ENCODE measurements at places on chromosomes 3 and 15.

- DNase-seq = no peak
These were observed 104.3 kb downstream of the MEX3B start for GRCh38 chr15:81941479-81941878.

DNA sequence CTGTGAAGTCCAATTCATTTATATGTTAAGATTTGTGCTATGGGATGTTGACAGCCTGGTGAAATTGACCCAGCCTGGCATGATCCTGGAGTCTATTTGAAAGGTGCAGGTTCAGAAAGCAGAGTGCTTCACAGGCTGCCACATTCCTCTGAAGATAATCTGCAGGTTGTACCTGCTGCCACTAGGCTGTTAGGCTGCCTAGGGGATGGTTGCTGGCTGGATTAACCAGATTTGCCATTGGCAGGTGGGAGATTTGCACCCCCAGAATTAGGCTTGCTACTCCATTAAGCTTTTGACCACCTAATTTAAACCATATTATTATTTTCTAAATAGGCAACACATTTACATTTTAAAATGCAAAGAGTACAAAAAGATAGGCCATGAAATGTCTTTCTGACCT is 85.8 kb upstream of the RASGRP1 start:
- DNase-seq = no peak

GRCh38 chr3:57164657-57165573 is at the start of gene IL17RD:
Gene IL17RD, minus strand, starts transcription at chr3:57165353. Its CDS starts 67 bp downstream, at chr3:57165286.
- DNase-seq = peak; percentile 88

DNA sequence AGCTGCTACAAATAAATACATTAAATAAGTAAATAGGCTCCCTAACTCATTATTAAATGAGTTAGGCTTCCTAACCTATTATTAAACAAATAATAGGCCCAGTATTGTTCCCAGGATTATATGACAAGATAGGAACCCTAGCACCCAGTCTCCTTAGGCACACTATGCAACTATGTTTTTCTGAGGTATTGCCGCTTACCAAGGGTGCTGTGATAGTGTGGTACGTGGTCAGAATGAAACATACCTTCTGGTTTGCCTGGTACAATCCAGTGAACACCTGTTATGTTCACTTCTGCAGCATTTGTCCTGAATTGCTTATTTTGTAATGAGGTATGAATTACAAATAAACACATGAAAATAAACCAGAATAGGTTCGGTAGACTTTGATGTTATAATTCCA is 375.6 kb upstream of the GBE1 start:
- no peak for DNase-seq

GRCh38 chr3:13950042-13950441 is 70.2 kb upstream of the WNT7A start:
- no peak for DNase-seq

- DNase-seq = no peak
These were observed 35.1 kb downstream of the MDFIC2 start for GRCh38 chr3:70277304-70277703.

- DNase-seq = no peak
These were observed 213.9 kb downstream of the MTHFS start for GRCh38 chr15:79682851-79683288.

- no peak for DNase-seq
These were observed 108.0 kb downstream of the SENP2 start for GRCh38 chr3:185693985-185694653.

- DNase-seq = no peak
These were observed 2.0 kb upstream of the TPRG1 start for GRCh38 chr3:189169728-189170127.

- no peak for DNase-seq
These were observed 311.6 kb upstream of the RASGRP1 start for GRCh38 chr15:38876211-38876610.

- no peak for DNase-seq
These were observed 29.4 kb upstream of the ATP8B4 start for GRCh38 chr15:50148362-50148963.

GRCh38 chr15:86644339-86644738 is 564.7 kb downstream of the AGBL1 start:
- no peak for DNase-seq

DNA sequence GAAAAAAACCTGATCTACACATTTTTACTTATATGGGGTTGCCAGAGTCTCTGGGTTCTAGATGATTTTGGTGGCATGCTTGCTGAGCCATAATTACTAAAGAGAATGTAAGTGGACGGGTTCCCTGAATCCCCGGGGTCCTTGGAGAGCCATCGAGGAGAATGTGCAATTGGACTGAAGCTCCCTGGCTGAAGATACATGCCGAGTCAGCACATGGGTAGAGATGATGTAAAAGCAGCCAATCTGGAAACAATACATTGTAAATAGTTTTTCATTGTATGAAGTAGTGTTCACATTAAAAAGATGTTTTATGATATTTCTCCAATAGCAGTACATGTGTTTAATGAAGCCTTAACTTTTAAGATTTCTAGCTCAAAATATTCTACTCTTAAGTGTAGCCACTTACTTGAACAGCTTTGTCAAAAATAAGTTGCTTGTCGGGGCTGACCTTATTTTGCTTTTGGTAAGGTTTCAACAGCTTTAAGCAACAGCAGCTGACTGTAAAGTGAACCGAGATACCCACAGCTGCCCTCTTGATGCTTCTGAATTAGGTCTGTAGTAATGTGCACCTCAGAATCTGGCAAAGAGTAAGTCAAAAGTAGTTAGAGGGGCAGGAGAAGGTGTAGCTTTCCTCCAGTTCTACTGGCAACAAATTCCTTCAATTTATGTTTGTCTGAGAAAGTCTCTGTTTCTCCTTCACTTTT is 205.7 kb downstream of the PLCL2 start:
- no peak for DNase-seq

- no peak for DNase-seq
These were observed 47.6 kb upstream of the CD200R1L start for GRCh38 chr3:112894258-112894657.

DNA sequence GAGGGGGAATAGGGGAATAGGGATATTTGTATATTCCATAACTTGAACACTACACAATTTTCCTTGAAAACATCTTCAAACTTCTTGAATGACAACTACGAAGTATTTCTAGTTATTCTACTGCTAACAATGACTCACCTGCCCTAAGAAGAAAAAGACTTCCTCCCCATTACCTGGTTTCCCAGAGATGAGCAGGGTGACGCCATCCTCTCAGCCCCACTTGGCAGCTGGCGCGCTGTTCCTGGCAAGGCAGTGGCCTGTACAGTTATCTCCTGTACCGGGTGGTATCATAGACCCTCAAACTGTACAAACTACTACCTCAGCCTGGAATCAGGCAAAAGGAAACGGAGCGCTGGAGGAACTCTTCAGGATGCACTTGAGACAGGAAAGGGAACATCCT is 10.4 kb downstream of the WDR82 start:
- DNase-seq = no peak

GRCh38 chr3:195154111-195154791 is 116.7 kb downstream of the XXYLT1 start:
- DNase-seq = peak; percentile 47

DNA sequence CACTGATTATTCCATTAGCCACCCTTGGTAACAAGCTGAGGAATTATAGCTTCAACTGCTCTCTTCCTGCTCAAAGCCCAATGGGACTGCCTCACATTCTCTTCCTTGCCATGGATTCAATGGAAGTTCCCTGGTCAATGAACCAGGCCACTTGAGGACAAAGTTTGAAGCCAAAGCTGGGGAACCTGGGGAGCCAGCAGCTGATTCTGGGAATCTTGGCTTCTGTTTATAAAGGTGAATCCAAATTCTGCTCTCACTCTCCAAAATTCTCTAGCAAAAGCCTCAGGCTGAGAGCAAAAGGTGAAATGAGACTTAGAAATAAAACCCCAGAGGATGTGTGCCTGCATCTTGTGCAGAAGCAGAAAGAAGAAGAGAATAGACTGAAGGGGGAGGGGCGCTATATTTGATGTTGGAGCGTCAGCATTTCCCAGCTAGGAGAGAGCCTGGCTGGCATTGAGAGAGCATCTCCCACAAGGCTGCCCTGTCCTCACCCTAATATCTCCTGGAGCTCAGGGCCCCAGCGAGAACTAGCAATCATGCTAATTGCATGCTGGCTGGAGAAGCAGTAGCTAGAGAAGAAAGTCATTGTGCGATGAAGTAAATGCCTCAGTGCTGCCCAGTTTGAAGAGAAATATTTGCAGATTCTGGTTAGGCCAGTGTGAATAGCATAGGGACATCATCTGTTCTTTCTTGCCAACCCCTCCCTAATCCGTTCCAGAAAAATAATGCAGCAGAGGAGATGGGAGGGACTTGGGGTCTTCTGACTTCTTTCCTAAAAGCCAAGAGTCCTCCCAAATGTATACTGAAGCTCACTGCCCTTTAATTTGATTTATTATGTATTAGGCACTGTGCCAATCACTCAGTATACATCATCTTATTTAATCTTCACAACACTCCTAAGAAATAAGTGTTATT is 34.9 kb upstream of the GAP43 start:
- DNase-seq = no peak

DNA sequence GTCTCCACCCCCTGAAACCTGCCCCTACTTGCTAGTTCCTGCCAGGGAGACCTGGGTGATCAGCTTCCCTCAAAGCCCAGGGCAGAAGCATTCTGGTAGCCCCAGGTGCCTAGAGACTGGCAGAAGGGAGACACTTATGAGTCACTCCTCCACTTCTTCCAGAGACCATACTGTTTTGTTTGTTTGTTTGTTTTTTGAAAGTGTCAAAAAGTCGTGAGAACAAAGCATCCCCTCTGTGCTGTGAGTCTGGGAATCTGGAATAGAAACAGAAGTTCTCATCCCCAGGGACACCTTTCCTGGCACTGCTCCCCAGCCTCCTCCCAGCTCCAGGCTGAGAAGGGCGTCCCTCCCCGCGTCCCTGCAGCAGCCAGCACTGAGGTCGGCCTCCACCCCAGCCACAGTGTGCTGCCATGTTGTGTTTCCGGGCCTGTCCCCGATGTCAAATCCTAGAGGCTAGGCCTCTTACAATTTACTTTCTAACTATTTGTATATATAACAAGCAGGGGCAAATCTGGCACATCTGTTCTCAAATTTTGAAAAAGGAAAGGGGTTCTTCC is 573.0 kb downstream of the RBMS3 start:
- no peak for DNase-seq

DNA sequence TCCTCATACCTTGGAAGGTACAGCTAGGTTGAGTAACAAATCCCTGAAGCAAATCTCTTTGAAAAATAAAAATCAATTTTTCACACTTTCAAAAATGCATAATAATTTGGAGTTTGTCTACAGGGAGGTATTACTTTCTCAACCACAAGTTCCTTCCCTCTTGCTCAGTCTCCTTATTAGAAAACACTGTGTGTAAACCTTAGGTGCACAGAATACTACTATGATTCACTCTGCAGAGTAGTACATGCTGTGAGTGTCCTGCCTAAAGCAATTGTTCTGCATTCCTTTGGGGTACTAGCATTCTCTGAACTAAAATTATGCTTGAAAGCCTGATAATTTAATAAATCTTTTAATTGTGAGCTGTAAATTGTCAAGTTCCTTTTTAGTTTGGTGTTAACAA is 115.9 kb upstream of the EPHA3 start:
- DNase-seq = no peak

- DNase-seq = no peak
These were observed 124.7 kb upstream of the FRMD4B start for GRCh38 chr3:69510481-69511030.

GRCh38 chr3:157204880-157205279 is 44.9 kb upstream of the CCNL1 start:
- DNase-seq = no peak

GRCh38 chr3:111762537-111762936 is 96.5 kb upstream of the PHLDB2 start:
- DNase-seq = no peak

DNA sequence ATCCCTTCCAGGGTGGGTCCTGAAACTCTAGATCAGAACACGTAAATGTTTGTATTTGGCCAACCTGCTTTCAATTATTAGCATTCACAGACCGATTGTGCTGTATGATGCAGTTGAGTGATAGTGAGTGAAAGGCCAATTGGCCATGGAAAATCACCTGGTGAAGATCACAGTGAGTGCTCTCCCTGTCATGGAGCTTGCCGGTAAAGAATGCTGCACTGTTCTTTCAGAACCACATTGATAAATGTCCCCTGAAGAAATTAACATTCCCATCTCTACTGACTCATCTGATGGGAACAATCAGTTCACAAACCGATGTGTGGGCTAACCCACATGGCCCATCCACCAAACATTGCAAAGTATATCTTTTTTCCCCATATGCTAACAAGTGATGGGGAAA is 324.8 kb upstream of the TBL1XR1 start:
- DNase-seq = no peak

GRCh38 chr3:171086914-171087313 is 60.4 kb upstream of the SLC2A2 start:
- DNase-seq = no peak

GRCh38 chr3:85571835-85572234 is 613.0 kb downstream of the CADM2 start:
- DNase-seq = no peak

DNA sequence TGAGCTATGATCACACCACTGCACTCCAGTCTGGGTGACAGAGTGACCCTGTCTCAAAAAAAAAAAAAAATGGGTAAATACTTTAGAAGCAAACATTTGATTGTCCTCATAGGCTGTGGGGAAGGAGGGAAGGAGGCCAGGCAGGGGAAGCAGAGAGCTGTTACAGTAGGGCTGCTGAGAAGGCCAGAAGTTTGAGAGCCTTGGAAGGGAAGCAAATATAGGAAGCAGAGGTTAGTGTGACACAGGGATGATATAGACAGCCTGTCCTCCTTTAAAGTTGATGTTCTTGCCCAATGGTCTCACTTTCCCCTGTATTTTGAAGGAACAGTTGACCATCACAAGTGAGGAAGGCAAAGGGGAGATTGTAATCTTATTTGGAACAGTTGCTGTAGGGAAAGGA is 5.3 kb upstream of the ALPK3 start:
- DNase-seq = no peak

DNA sequence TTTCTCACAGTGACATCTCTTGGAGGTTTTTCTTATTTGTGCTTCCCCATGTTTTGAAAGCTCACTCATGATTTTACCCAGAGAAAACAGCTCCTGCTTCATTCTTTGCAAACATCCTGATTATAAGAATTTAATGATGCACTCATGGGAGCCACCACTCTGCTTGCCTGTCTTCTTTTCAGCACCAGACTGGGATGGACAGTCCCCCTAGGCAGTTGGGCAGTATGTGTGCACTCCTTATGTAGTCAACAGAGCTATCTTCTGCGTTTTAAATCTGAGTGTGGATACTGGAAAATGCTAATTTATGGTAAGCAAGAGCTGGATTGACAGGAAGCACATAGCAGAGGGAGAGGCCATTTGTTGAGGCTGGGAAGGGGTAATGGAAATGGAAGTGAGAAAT is 276.1 kb downstream of the AGBL1 start:
- DNase-seq = no peak

- DNase-seq = no peak
These were observed 263.8 kb downstream of the SLCO3A1 start for GRCh38 chr15:92117261-92117731.

GRCh38 chr3:150168698-150169097 is 198.0 kb upstream of the PFN2 start:
- no peak for DNase-seq

Measured in ovary (tissue), 10 donors.